ENCODE measurements at places on chromosomes 3 and 15. TPM values are rescaled to one million over a fixed set of nuclear protein-coding genes. Genes with fewer than 3 reads are reported as not detected.

DNA sequence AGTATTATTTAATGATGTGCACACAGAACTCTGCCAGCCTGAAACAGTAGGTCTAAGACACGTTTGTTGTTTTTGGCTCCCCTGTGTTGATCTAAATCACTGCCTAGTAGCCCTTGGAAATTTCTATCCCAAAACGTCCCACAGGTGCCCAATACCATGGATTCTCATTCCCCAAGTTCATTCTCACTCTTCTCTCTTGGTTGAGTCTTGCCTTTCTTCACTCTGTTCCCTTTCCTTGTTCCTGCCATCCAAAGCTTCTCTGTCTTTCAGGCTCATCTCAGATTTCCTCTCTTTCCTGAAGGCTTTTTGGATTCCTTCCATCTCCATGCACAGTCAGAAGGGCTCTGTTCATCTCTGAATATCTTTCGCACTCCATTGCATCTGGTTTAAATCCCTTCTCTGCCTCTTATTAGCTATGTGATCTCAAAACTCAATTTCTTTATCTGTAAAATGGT, 54.2 kb downstream of the PPARG start:
- no peak overlapping the region for H3K4me3 ChIP-seq
- no peak overlapping the region for H3K27ac ChIP-seq
- no peaks in the 10 kb centered on the region for H3K36me3 ChIP-seq
- DNase-seq, result no peak

- H3K36me3 ChIP-seq, result no peaks in the 10 kb centered on the region
- peak; percentile 23 for DNase-seq
- no peak overlapping the region for H3K27ac ChIP-seq
- H3K4me1 ChIP-seq, result no peaks in the 10 kb centered on the region
- H3K27me3 ChIP-seq, result peaks cover 4% of the 10 kb centered on the region
These were observed 86.5 kb upstream of the FOXB1 start for GRCh38 chr15:59917504-59918157.

- no peak for DNase-seq
- no peaks in the 10 kb centered on the region for H3K4me1 ChIP-seq
- H3K4me3 ChIP-seq, result no peak overlapping the region
- no peak overlapping the region for H3K27ac ChIP-seq
- H3K27me3 ChIP-seq, result no peaks in the 10 kb centered on the region
- no peaks in the 10 kb centered on the region for H3K36me3 ChIP-seq
These were observed 44.0 kb downstream of the KBTBD12 start for GRCh38 chr3:127959041-127959440.

DNA sequence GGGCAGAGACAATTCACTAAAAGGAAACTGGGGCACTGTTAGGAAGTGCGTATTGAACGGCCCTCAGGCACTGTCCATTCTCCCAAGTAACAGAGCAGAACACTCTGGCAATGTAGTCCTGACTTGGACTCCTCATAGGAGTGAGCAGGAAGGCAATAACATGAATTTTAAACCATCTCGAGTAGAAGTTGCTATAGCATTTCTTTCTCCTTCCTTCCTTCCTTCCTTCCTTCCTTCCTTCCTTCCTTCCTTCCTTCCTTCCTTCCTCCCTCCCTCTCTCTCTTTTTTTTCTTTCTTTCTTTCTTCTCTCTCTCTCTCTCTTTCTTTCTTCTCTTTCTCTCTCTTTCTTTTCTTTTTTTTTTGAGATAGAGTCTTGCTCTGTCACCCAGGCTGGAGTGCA, 46.4 kb upstream of the TRA2B start:
- no peak overlapping the region for H3K27ac ChIP-seq
- H3K36me3 ChIP-seq, result no peaks in the 10 kb centered on the region
- H3K4me3 ChIP-seq, result no peak overlapping the region
- DNase-seq, result no peak
- peaks cover 8% of the 10 kb centered on the region for H3K4me1 ChIP-seq

- no peak for DNase-seq
- no peak overlapping the region for H3K27ac ChIP-seq
- no peaks in the 10 kb centered on the region for H3K36me3 ChIP-seq
These were observed 51.6 kb upstream of the SMAD6 start for GRCh38 chr15:66650433-66650832.

DNA sequence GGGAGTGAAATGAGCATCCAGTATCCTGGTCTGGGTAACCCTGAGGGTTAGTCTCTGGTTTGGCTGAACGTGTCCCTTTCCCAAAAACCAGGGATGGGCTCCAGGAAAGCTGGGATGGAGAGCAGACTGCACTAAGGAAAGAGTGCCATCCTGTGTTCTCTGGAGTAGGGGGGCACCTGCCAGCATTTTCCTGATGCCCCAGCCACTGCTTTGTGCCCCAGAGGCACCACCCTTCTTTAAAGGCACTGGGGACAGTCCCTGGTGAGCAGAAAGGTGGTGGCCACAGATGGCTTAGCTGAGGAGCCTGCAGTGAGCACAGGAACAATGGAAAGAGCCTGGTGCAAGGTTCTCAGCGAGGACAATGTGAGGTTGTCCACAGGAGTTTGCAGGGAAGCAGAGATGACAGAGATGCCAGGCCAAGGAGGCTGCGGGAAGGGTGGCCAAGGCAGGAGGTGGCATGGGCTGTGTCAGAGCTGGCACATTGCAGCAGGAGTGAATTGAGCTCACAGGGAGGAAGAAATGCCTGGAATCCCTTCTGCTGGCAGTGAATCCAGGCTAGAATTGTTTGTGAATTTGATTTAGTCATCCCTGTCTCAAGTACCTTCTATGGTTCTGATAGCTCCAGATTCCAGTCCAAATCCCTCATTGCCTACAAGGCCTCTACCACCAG, 39.9 kb downstream of the AMOTL2 start:
- H3K4me1 ChIP-seq, result no peaks in the 10 kb centered on the region
- no peak for DNase-seq
- no peak overlapping the region for H3K4me3 ChIP-seq
- no peaks in the 10 kb centered on the region for H3K27me3 ChIP-seq
- H3K27ac ChIP-seq, result no peak overlapping the region

DNA sequence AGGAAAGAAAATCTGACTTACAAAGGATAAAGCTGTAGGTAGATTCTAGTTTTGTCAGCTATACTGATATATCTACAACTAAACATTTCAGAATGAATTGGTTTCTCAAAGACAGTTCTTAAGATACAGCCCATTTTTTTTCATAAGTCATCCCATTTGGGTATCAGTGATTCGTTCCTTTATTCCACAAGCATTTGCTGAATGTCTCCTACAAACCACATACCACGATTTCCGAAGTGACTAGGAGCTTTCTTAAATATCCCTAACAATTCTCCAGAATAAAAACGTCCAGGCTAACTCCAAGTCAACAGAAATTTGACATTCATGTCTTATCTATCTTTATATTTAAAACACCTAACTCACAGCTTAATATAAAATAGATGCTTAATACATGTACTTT, 59.8 kb downstream of the TP53BP1 start:
- H3K4me3 ChIP-seq, result no peak overlapping the region
- DNase-seq, result no peak
- H3K4me1 ChIP-seq, result peaks cover 4% of the 10 kb centered on the region
- no peak overlapping the region for H3K27ac ChIP-seq
- H3K36me3 ChIP-seq, result peaks cover 33% of the 10 kb centered on the region
- H3K27me3 ChIP-seq, result no peaks in the 10 kb centered on the region

GRCh38 chr15:87681104-87681503, 575.4 kb downstream of the NTRK3 start:
- no peaks in the 10 kb centered on the region for H3K36me3 ChIP-seq
- H3K27ac ChIP-seq, result no peak overlapping the region
- H3K4me1 ChIP-seq, result no peaks in the 10 kb centered on the region
- H3K4me3 ChIP-seq, result no peak overlapping the region

DNA sequence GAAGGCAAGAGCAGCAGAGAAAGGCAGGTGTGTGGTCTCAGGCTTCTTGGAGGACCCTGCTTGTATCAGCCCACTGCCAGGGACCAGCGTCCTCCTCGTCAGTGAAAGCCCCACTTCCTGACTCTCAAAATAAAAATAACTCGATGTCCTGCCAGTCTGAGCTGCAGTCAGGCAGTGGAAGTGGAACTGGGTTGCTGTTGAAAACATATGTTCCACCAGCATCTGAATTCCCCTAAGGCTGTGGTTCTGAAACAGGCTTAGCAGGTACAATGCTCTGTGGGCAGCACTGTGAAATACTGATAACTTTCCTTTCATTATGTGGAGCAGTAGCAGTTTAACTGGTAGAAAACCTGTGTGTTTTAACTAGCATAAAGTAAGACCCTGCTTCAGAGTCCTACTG, 121.6 kb upstream of the EIF1B start:
- no peak for DNase-seq
- H3K27me3 ChIP-seq, result no peaks in the 10 kb centered on the region
- H3K27ac ChIP-seq, result no peak overlapping the region
- H3K4me1 ChIP-seq, result no peaks in the 10 kb centered on the region

GRCh38 chr15:88832820-88833730, 29.8 kb downstream of the ACAN start:
- no peaks in the 10 kb centered on the region for H3K27me3 ChIP-seq
- no peak overlapping the region for H3K27ac ChIP-seq
- no peaks in the 10 kb centered on the region for H3K4me1 ChIP-seq
- no peak for DNase-seq

- H3K27me3 ChIP-seq, result no peaks in the 10 kb centered on the region
- H3K4me3 ChIP-seq, result no peak overlapping the region
- no peaks in the 10 kb centered on the region for H3K4me1 ChIP-seq
- H3K27ac ChIP-seq, result no peak overlapping the region
These were observed 212.6 kb downstream of the GAP43 start for GRCh38 chr3:115835946-115836345.

- no peak for DNase-seq
- no peaks in the 10 kb centered on the region for H3K27me3 ChIP-seq
- H3K4me3 ChIP-seq, result no peak overlapping the region
- peaks cover 8% of the 10 kb centered on the region for H3K36me3 ChIP-seq
These were observed 64.0 kb downstream of the KAT2B start for GRCh38 chr3:20104167-20104661.

GRCh38 chr15:59039225-59039624, 51.8 kb downstream of the RNF111 start:
- no peak overlapping the region for H3K4me3 ChIP-seq
- DNase-seq, result no peak
- no peak overlapping the region for H3K27ac ChIP-seq
- H3K4me1 ChIP-seq, result no peaks in the 10 kb centered on the region

- no peak overlapping the region for H3K4me3 ChIP-seq
- peaks cover 4% of the 10 kb centered on the region for H3K4me1 ChIP-seq
- no peaks in the 10 kb centered on the region for H3K27me3 ChIP-seq
- no peak for DNase-seq
These were observed 21.2 kb downstream of the WHAMM start for GRCh38 chr15:82830427-82831173.

GRCh38 chr3:153290268-153291015, 128.4 kb downstream of the RAP2B start:
- no peak overlapping the region for H3K27ac ChIP-seq
- no peak for DNase-seq
- H3K36me3 ChIP-seq, result no peaks in the 10 kb centered on the region
- no peak overlapping the region for H3K4me3 ChIP-seq
- H3K4me1 ChIP-seq, result no peaks in the 10 kb centered on the region

DNA sequence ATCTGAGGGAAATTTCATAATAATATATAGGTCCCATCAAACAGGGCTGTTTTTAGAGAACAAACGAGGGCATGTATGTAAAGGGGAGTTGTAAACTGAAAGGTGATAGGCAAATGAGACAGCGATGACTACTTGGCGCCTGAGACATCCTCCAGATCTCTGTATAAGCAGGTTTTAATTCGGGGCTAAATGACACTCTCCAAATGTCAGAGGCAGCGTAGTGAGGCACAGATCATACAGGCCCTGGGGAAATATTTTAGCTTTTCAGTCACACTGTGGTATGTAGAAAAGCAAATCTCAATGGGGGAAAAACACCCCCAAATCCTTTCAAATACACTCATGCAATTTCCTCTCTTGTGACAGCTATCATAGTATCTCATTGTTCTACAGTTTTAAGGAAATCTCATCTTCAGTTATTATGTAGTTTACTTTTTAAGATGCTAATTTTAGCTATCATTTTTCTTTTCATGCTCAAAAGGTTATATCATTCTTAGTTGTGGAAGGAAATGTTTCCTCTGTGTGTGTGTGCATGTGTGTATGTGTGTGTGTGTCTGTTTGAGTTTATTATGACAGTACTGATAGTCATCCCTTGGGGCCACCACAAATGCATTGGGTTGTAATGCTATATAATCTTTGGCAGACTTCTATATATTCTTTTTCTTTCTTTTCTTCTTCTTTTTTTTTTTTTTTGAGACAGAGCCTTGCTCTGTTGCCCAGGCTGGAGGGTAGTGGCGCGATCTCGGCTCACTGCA, 1.1 kb downstream of the TPRG1 start:
- H3K4me3 ChIP-seq, result no peak overlapping the region
- DNase-seq, result no peak

The ANKDD1A gene
- 3.6 TPM for polyA plus RNA-seq

The SH2D7 gene
- 0.05 TPM for polyA plus RNA-seq

The GOLGA6L9 gene
- 19.2 TPM for polyA plus RNA-seq

The FRMD4B gene
- 12.8 TPM for polyA plus RNA-seq

The GUCA1C gene
- 0.11 TPM for polyA plus RNA-seq

The AQR gene
- polyA plus RNA-seq, result 18.0 TPM

The LSAMP gene
- 0.71 TPM for polyA plus RNA-seq

The CHRM5 gene
- polyA plus RNA-seq, result 0.16 TPM

The ARGFX gene
- 0.05 TPM for polyA plus RNA-seq
